NCI-H187 (cell line): ENCODE measurements at places on chromosomes 16 and 17.

DNA sequence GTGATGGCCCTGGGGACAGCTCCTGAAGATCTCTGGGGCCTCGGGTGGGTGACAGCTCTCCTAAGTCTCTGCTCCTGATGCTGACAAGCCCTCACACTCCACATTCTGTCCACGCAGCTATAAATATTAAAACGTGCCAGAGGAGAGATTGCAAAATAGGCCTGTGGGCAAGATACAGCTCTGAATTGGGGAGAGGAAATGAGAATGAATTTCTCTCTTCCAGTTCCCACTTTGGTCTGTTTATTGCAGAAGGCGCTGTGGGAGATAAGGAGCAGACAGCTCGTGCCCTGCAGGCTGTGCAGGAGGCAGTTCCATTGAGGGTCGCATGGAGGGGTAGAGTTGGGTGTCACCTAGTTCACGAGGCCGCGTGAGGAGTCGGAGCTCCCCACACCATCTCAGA is 87.5 kb upstream of the SDK2 start:
- DNase-seq, result no peak

- no peak for DNase-seq
Observed at GRCh38 chr17:52160136-52160567, 1.6 kb upstream of the CA10 start.

DNA sequence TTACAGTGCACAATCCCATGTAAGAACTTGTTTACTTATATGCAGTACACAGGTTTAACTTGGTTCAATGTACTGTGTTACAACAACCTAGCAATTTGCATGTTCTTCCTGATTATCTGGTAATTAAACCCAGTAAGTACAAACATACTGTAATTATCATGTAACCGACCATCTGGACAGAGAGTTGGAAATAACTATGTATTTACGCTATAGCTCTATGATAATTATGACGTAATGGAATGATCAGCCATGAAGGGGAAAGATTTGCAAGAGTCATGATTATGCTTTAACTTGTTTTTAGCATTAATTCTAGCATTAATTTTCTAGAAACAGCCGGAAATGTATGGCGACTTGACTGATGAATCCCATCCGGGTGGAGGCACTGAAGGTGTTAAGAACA is 74.8 kb upstream of the SALL1 start:
- no peak for DNase-seq

GRCh38 chr16:55488306-55488705 is 9.3 kb downstream of the MMP2 start:
- no peak for DNase-seq
